Dermis microvascular lymphatic vessel endothelial cell (primary cell): ENCODE measurements at places on chromosomes 6 and 20. TPM values are rescaled to one million over a fixed set of nuclear protein-coding genes. Genes with fewer than 3 reads are reported as not detected.

Gene DSP
- total RNA-seq: 42.4 and 88.0 TPM in 2 replicates

Gene DLL1
- 2.6 and 6.4 TPM in 2 replicates for total RNA-seq

Gene CPNE1
- 142 and 145 TPM in 2 replicates for total RNA-seq

Gene CBLN4
- total RNA-seq: not detected in 2 replicates

Gene OPRM1
- not detected in 2 replicates for total RNA-seq

Gene C6orf15
- total RNA-seq: not detected in 2 replicates

Gene ABCF1
- 29.3 and 43.2 TPM in 2 replicates for total RNA-seq

Gene GRM1
- total RNA-seq: 0.13 TPM in 2 replicates

Gene SLC13A3
- under 0.01 and 0.13 TPM in 2 replicates for total RNA-seq

Gene CENPQ
- 2.9 and 3.1 TPM in 2 replicates for total RNA-seq

Gene GTF3C6
- total RNA-seq: 28.7 and 43.5 TPM in 2 replicates

Gene STK38
- total RNA-seq: 10.5 and 11.4 TPM in 2 replicates

Gene LKAAEAR1
- total RNA-seq: 0.13 and 0.26 TPM in 2 replicates

Gene TMC2
- total RNA-seq: not detected in 2 replicates

Gene SEL1L2
- not detected in 2 replicates for total RNA-seq

Gene CPXM1
- total RNA-seq: 0.13 and 0.63 TPM in 2 replicates

Gene SLC22A7
- total RNA-seq: not detected in 2 replicates

Gene VIP
- 0.39 and 0.89 TPM in 2 replicates for total RNA-seq

Gene ASXL1
- total RNA-seq: 27.3 and 48.4 TPM in 2 replicates

Gene VWA7
- under 0.01 and 0.13 TPM in 2 replicates for total RNA-seq

Gene C20orf141
- total RNA-seq: not detected in 2 replicates

Gene FAM209B
- total RNA-seq: 0.13 TPM in 1 of 2 replicates, not detected in the other

Gene MDFI
- total RNA-seq: 38.9 and 56.9 TPM in 2 replicates

Gene CST4
- not detected in 2 replicates for total RNA-seq

Gene PROKR2
- total RNA-seq: not detected in 2 replicates

Gene CCN5
- not detected in 2 replicates for total RNA-seq

Gene TCP11
- total RNA-seq: 0.13 TPM in 2 replicates

Gene TRAPPC3L
- total RNA-seq: under 0.01 and 0.25 TPM in 2 replicates

Gene OR2J3
- not detected in 2 replicates for total RNA-seq

Gene XKR7
- total RNA-seq: not detected in 2 replicates
